ENCODE measurements at places on chromosomes 1 and 21.

DNA sequence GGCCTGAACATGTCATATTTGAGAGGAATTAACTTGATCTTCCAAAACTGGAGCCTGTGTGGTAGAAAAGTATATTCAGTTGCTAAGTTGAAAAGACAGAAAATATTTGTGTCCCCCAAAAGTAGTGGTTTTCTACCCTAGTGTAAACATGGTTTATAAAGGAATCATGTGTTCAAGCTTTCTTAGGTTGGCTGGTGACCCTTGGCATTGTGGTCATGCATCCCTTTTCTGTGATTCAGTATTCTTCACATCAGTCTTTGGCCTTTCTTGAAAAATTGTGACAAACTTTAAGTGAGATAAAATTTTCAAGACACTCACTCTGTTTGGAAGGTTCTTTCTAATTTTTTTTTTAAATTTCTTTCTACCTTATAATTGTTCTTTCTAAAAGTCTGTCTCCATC, 193.2 kb downstream of the DHRS3 start:
- DNase-seq: no peak

DNA sequence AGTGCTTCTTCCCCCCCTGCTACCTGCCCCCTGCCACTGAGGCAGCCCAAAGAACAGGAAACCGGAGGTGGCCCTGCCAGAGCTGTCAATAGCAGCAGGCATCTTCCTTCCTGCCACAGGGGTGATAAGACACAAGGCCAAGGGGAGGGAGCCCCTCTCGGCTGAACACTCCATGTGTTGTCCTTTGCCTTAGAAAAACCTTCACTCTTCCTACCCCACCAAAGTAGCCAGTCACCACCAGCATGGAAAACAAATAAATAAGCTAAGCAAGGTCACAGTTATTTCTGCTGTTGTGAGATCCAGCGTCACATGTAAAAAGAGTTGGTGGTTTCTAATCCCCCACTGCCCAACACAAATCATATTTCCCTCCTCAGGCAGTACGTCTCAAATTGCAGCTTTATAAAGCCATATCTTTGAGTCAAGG, 104.8 kb upstream of the DPT start:
- no peak for DNase-seq

DNA sequence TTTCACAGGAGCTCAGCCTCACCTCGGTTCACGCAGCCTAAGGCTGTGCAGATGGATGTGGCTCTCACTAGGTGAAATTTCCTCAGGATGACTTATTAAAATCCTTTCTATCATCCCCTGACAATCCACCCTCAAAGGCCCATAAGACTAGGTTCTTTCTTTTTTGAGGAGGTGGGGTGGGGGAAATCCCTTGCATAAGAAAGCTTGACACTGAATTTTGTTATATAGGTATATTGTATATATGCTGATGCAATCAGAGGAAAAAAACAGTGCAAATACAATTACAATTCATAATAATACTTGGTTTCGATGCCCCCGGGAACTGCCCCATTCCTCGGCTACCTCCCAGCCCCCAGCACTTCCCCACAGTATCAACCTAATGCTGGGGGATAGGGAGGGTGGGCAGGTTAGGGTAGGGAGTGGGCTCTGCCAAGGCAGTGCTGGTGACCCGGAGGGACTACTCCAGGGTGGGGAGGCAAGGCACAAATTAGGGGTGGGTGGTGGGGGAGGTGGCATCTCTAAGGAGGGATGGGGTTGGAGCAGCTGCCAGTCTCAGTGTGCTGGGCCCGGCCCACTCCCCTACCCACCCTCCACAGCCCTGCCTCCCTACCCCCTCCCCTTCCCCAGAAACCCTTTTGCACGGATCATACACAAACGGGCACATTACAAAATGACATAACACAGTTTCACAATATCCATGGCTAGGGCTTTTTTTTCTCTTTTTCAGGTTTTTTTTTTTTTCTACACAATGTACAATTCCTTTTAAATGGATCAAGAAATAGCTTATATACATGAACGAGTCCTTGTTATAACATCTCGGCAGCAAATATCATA, 30.9 kb downstream of the SLC27A3 start:
- no peak for DNase-seq

GRCh38 chr1:16120940-16121410, 34.9 kb downstream of the EPHA2 start:
- no peak for DNase-seq

DNA sequence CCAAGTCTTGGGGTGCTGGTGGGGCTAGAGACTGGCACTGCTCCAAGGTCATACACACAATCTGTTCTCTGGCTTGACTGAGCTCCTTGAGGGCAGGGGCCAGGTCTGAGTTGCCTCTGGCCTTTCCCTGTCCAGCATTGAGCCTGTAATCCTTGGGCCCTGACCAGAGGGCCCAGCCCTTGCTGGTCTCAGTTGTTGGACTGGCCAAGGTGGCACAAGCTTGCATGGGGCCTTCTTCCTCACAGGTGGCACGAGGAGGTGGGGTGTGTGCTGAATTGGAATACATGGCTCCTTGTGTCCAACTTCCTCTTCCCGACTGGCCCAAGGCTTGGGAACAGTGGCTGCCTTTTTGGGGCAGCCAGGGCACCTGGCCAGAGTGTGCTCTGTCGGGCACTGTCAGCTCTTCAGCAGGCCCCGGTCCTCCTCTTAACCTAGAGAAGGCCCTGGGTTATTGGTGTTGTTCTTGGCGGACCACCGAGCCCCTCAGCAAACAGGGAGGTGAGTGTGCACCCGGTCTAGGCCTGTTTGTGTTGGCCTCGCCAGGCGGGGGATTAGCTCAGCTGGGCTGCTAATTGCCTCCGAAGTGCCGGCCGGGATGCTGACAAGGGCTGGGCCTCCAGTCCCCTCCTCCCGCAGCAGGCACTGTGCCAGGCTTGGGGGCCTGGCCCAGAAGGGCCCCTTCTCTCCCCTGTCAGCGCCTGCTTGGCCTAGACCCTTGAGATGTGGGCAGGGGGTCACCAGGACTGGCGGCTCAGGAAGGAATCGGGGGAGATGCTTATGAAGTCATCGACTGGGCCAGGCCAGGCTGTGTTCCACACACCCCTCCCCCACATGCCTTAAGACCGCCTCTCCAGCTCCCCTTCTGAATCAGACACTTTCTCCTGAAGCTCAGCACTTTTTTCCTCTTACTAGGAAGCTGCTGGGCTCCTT, 28.5 kb downstream of the WNT4 start:
- no peak for DNase-seq

DNA sequence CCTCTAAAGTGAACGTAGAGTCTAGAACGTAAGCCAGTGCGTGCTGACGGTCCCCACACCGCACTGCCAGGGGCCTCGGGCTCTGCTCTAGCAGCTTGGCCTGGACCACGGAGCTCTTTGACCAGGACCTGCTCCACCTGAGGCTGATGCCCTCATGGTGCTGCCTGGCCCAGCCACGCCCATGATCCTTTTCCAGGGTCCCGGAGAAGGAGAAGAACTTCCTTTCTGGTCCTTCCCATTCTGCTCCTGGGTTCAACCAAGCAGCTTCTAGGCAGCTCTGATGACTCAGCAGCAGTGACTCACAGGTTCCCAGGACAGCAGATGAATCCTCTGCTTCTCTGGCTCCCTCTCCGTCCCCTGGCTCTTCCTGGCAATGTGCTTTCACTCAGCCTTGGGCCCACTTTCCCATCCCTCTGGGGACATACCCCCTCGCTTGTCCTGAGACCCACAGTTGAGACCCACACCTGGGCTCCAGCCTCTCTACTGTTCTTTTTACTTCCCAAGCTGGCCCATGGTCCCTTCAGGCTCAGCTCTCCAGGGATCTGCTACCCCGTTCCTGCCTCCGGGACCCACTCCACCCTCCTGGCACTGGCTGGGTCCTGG, 246.3 kb upstream of the RAB4A start:
- no peak for DNase-seq

- no peak for DNase-seq
These were observed 27.5 kb downstream of the EDN2 start for GRCh38 chr1:41456847-41457540.

DNA sequence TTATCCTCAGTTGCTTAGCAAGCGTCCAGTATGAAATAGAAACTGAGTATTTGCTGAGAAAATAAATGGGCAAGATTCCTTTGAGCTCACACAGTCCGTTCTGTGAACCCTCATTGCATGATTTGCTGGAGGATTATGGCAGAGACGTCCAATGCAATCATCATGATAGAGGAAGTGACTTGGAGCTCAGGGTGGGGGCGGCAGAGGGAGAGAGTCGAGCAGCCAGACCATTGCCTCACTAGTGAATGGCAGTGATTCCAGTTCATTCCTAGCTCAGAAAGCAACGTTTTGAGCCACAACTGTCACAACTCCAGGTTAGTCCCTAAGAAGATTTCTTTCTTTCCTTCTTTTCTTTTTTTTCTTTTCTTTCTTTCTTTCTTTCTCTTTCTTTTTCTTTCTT, 27.5 kb upstream of the COL9A2 start:
- DNase-seq: no peak

- DNase-seq: no peak
These were observed 2.5 kb upstream of the FNDC10 start for GRCh38 chr1:1602304-1602967.

GRCh38 chr1:2084306-2084705, 34.1 kb downstream of the PRKCZ start:
- no peak for DNase-seq

- DNase-seq: no peak
These were observed 23.5 kb upstream of the PRELP start for GRCh38 chr1:203451836-203452784.

GRCh38 chr1:2150801-2151200, 43.8 kb downstream of the FAAP20 start:
- no peak for DNase-seq

- no peak for DNase-seq
These were observed 14.8 kb downstream of the URB1 start for GRCh38 chr21:32377991-32378390.

Data from stimulated activated CD8-positive, alpha-beta memory T cell treated with anti-CD3 and anti-CD28 coated beads, Interleukin-4, amount 100 ng/mL, for 1 hour (primary cell).